Activated CD4-positive, alpha-beta T cell treated with anti-CD3 and anti-CD28 coated beads, Interleukin-2, amount 10 ng/mL, durations not matched to agents 7 days and 5 days (primary cell): ENCODE measurements at places on chromosomes 4 and X. TPM values are rescaled to one million over a fixed set of nuclear protein-coding genes. Genes with fewer than 3 reads are reported as not detected.

The FAM193A gene
- total RNA-seq = 33.2 TPM

GRCh38 chr4:74109116-74109869, 10.3 kb upstream of the CXCL2 start:
- H3K36me3 ChIP-seq = no peaks in the 10 kb centered on the region
- H3K4me1 ChIP-seq = no peaks in the 10 kb centered on the region
- no peak for DNase-seq
- H3K4me3 ChIP-seq = no peak overlapping the region
- peaks cover 8% of the 10 kb centered on the region for H3K27me3 ChIP-seq

- H3K36me3 ChIP-seq = no peaks in the 10 kb centered on the region
- H3K27me3 ChIP-seq = no peaks in the 10 kb centered on the region
- H3K27ac ChIP-seq = no peak overlapping the region
- DNase-seq = no peak
Measured at GRCh38 chr4:31964685-31965084, 1244.5 kb downstream of the PCDH7 start.

DNA sequence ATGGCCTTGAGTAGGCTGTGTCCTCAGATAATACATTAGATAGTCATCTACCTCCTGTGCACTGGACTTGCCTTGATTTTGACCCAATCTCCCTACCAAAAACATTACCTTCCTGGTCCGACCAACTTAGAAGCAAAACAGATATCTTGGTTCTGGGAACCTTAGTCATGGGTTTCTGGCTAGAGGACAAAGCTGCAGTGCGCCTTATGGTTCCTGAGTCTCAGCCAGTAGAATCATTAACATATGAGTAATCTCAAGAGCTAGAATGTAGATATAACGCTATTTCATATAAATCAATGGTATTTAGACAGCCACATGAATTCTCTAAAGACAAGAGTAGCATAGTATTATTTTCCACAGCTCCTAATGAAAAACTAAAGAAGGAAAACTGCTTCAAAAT, 83.1 kb downstream of the GRIA3 start:
- no peak overlapping the region for H3K27ac ChIP-seq
- H3K4me1 ChIP-seq = no peaks in the 10 kb centered on the region
- H3K36me3 ChIP-seq = no peaks in the 10 kb centered on the region

DNA sequence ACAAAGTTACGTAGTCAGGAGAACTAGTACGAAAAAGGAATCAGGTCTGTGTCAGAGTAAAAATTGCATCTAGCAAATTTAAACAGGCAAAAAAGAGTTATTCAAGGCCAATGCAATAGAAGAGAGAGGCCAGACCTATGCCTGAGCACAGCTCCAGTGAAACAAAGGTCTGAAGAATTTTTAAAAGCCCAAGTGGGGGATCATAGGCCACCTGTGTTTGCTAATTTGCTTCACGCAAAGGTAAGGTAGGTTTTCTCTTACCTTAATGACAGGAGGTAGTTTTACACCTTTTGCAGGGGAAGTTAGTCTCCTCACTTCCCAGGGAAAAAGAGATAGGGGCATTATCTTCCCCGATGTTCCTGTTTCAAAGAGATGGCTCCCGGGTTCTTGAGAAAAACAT, 448.6 kb upstream of the TECRL start:
- no peaks in the 10 kb centered on the region for H3K36me3 ChIP-seq
- no peak overlapping the region for H3K4me3 ChIP-seq
- DNase-seq = no peak
- no peaks in the 10 kb centered on the region for H3K27me3 ChIP-seq

DNA sequence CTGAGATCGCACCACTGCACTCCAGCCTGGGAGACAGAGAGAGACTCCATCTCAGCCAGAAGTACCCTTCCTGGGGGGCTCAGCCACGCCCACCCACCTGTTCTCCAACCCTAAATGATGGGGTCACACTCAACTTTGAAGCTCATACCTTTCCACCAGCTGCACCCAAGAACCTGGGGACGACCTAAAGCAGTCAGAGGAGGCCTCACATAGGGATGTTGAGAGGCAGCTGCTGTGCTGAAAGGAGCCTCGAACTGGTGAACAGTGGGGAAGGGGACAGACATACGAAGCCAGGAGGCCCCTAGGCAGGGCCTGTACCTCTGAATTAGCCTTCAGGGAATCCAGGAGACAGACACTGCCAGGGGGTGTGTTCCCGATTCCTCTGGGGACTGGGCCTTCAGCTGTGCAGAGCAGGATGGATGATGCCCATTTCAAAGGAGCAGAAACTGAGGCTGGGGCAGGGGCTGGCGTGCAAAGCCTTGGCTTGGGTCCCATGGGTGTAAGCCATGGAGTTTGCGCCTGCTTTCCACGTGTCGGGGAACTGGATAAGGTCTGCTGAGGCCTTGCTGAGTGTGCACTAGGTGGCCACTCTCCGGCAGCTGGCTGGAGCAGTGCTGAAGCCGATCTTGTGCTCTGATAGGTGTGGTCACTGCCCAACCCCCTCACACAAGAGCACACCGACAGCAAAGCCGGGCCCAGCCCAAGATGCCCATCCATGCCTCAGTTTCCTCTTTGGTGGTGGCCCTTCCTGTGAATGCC, 130.8 kb downstream of the CPZ start:
- peaks cover 1% of the 10 kb centered on the region for H3K4me1 ChIP-seq
- H3K36me3 ChIP-seq = no peaks in the 10 kb centered on the region
- H3K27ac ChIP-seq = no peak overlapping the region
- no peak for DNase-seq
- H3K4me3 ChIP-seq = no peak overlapping the region
